Inflammatory macrophage treated with lipopolysaccharide for 4 hours (primary cell): ENCODE measurements at places on chromosomes 6 and 20.

DNA sequence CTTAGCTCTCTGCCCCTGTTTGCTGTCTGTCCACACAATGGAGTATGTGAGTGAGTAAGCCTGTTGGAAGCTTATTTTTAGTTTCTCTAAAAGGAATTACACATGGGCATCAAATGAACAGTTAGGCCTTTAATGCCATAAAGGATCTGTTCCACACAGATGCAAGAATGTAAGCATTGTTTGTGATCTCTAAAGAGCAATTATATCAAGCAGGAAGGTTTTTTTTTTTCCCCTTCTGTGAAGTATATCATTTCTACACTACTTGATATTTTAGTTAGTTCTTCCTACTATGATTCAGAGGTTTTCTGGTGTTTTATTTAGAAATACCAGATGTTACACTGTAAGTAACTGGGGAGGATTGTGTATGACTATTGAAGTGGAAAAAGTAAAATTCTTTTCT is 627.5 kb downstream of the COL12A1 start:
- DNase-seq, result no peak

DNA sequence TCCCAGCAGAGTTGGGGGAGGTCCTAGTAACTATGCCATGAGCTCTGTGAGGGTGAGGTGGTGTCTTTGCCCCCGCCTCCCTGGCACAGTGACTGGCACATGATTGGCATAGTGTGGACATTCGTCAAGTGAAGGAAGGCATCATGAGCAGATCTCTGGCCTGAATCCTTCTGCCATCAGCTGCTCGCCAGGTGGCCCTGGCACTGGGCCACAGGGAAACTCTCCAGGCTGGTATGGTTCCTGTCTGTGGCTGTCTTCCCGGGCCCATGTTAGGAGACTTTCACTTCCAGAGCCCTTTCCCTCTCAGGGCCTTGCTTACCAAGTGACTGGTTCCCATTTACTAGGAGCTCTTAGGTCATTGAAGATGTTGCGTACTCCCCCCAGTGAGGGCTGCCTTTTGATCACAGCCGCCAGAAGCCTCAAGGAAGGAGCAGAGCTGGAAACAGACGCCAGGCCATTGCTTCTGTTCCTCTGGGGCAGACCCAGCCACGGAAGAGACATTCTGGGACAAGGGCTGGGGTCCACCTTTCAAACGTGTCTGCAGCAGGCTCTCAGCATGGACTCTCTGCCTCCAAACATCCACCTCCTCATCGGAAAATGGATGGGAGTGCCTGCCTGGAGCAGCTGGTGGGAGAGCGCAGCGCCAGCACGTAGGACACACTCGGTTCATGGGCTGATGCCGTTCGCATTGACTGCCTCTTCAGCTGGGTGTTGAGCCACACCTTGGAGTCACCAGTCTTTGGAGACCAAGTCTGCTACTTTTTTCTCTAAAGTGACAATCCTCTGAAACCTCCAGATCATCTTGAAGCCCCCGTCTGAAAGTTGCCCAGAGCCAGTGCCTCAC is 67.2 kb downstream of the PTPN1 start:
- DNase-seq, result peak; percentile 24

GRCh38 chr6:159828074-159828473 is 28.0 kb downstream of the PNLDC1 start:
- no peak for DNase-seq

DNA sequence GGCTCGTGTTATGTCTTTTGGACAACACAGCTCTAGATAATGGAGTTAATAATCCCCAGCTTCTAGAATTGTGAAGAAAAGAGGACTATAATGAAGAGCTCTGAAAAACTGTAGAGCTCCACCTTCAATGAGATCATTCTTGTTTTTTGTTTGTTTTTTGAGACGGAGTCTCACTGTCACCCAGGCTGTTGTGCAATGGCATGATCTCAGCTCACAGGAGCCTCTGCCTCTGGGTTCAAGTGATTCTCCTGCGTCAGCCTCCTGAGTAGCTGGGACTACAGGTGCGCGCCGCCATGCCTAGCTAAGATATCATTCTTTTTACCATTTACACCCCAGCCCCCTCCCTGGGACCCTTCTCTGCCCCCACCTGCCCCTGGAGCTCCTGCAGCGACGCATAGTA is 36.6 kb downstream of the ERGIC3 start:
- DNase-seq, result no peak

- no peak for DNase-seq
These were observed 228.9 kb downstream of the RNGTT start for GRCh38 chr6:88734544-88734943.
